ENCODE measurements at places on chromosomes 12 and 14.

- DNase-seq: no peak
These were observed 923.1 kb upstream of the MDGA2 start for GRCh38 chr14:48598458-48598857.

- no peak for DNase-seq
These were observed 497.8 kb downstream of the NAV3 start for GRCh38 chr12:78328524-78328923.

GRCh38 chr12:13242936-13243335, 46.4 kb downstream of the EMP1 start:
- DNase-seq: no peak

- DNase-seq: no peak
These were observed 108.7 kb downstream of the CACNA1C start for GRCh38 chr12:2161473-2161872.

GRCh38 chr12:94205822-94206221, 57.4 kb downstream of the PLXNC1 start:
- peak; percentile 25 for DNase-seq

- DNase-seq: no peak
These were observed 107.1 kb downstream of the LGMN start for GRCh38 chr14:92641306-92641705.

DNA sequence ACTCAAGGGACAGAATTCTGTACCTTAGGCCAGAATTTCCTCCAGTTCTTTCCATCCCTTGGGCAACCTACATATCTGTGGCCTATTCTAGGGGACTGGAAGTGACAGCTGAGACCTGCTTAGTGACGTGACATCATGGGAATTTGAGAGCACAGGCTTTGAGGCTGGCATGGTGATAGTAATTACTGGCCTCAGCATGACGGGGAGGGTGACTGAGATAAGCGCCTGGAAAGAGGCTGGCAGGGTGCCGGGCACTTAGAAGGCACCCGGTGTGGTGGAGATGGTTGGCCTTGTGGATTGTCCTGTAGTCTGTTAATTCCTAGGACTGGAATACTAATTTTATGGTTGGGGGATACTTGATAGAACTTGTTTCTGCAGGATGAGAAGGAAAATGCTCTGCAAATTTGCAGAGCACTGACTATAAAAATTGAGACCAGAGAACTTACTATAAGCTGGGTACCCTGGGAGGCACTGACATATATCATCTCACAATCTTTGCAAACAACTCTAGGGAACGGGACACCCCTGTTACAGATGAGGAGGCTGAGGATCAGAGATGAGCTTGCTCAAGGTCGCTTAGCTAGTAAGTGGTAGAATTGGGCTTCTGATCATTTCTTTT, 42.2 kb upstream of the TBX3 start:
- no peak for DNase-seq

DNA sequence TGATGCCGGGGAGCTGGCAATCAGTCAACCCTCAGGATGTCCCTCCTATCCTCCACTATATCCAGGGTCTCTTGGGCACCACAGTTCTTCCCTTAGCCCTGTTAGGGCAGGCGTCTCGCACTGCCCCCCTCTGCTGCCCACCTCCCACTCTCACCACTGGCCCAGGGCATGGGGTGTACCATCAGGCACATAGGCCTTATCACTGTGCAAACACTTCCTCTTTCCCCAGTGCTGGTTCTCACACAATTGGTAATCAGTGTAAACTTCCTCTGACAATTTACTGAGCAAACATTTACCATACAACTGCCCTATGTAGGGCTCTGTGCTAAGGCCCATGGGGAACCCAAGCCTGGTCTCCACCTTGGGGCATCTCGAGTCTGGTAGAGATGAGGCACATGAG, 20.1 kb upstream of the TMED10 start:
- no peak for DNase-seq

DNA sequence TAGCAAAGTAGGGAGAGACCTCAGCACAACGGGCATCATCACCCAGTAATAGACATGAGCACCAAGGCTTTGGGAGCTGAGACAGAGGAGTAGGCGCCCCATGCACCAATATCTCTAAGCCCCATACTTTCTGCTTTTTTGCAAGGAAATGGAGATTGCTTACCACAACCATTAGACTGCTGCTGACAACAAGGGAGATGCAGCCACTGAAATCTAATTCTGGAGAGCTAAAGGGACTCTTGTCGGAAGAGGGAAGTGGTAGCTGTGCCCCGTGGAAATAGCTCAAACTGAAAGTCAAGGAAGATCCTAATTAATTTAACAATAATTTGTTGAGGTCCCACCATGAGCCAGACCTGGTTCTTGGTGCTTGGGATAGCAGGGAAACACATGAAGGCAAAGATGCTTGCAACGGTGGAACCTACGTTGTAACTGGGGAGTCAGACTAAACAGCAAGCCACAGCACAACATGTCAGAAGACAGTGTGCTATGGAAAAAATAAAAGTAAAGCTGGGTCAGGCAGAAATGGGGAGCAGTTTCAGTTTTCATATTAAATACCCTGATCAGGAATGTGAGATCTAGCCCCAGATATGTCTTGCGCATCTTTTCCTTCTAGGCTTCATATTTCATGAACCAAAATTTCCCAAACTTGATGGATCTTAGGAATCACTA, 1131.0 kb downstream of the BCL11B start:
- no peak for DNase-seq

DNA sequence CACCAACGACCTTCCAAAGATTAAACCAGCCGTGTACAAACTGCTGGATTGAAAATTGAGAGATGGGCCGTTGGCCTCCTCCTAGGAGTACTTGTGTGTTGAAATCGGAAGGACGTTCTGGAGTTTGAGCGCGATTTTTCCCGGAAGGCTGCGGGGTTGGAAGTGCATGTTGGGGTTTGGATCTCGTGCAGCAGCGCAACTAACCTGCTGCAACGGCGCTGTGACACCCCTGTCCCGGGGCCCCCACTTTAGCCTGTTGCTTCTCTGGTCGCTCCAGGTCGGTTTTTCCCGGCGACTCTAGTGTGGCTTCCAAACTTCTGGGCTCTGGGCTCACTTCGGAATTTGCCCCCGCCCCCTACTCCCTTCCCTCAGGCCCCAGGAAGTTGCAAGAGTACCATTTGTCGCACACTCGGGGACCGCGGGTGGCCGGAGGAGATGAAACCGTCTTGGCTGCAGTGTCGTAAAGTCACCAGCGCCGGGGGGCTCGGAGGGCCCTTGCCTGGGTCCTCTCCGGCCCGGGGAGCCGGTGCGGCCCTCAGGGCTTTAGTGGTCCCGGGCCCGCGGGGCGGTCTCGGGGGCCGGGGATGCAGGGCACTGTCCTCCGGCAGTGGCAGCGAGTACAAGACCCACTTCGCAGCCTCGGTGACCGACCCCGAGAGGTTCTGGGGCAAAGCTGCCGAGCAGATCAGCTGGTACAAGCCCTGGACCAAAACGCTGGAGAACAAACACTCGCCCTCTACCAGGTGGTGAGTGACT, at the start of gene ACSS3:
Gene ACSS3, plus strand, starts transcription at position 394 of the 756 bp plus-strand sequence. Its CDS starts 42 bp downstream, at position 436.
- no peak for DNase-seq

DNA sequence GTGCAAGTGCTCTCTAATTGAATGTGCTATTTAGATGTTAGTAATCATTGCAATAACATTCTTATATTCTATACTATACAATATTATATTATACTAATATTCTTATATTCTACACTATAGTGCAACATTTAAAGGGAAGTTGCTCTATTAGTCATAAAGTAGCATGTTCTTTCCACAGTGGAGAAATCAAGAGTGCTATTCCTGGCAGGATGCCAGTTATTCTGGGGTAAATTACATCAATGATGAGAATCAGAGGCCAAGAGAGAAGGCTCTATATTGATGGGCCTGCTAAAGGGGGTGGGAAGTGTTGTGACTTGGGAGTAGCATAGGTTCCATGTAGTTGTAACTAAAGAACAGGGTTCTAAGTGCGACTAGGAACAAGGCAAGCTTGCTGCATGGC, 121.5 kb downstream of the SLC15A5 start:
- DNase-seq: no peak

DNA sequence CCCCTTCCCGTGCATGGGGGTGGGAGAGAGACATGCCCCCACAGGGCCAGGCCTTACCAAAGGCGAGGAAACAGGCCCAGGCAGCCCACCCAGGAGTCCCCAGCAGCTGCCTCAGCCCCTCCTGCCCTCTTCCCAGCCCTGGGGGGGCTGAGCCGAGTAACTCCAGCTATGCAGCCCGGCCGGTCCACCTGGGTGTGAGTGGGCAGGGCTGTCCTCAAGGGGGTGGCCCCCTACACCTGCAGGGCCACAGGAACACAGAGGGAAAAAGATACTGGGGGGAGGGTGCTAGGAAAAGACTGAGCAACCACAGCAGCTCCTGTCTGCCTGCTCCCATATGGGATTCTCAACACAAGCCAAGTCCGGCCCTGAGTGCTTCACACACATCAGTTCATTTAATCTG, 7.6 kb downstream of the FIGNL2 start:
- no peak for DNase-seq

DNA sequence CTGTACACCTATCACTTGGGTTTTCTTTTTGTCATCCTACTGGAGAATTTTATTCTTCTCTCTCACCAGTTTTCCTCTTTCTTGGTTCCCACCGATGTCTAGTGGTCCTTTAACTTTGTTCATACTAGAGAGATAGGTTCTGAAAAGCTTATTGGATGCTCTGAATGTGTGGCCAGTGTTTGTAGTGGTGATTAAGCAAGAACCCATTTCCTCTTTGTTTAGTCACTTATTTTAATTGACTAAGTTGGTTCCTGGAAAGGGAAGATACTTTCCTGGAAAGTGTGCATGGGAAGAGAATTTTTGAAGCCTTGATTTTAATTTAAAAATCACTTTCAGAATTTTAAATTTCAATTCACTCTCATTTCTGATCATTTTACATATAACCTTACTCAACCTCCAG, 127.2 kb downstream of the OTOGL start:
- DNase-seq: no peak

GRCh38 chr14:62819931-62820330, 225.3 kb downstream of the KCNH5 start:
- DNase-seq: no peak

GRCh38 chr14:34246206-34246605, 215.8 kb downstream of the SPTSSA start:
- no peak for DNase-seq

- DNase-seq: no peak
These were observed 2.1 kb downstream of the KMT2D start for GRCh38 chr12:49058366-49059044.

DNA sequence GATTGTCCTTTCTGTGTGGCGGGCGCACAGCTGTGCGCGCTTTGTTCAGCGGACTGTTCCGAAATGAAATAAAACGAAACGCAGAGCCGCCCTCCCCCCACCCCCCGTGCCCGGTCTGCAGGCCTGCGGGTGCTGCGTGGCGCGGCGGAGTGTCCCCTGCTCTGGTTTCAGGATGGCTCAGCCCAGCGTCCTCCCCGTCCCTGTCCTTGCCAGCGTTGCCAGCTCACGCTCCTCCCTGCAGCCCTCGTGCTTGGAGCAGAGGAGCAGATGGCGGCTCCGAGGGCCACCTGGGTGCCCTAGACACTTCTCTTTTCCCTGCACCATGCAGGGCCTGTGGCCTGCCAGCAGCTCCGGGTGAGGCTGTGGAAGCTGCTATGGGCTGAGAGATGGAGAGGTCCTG, 17.5 kb upstream of the BEGAIN start:
- no peak for DNase-seq

GRCh38 chr12:29640589-29641345, 143.0 kb downstream of the TMTC1 start:
- no peak for DNase-seq

GRCh38 chr12:67716817-67717216, 68.3 kb downstream of the DYRK2 start:
- DNase-seq: no peak

GRCh38 chr12:78156751-78157150, 326.1 kb downstream of the NAV3 start:
- DNase-seq: no peak

GRCh38 chr12:12630850-12631249, 19.2 kb downstream of the CREBL2 start:
- no peak for DNase-seq

GRCh38 chr14:73744175-73744867, 30.1 kb upstream of the PNMA1 start:
- DNase-seq: no peak

- no peak for DNase-seq
These were observed 248.1 kb downstream of the APAF1 start for GRCh38 chr12:98893126-98893674.

DNA sequence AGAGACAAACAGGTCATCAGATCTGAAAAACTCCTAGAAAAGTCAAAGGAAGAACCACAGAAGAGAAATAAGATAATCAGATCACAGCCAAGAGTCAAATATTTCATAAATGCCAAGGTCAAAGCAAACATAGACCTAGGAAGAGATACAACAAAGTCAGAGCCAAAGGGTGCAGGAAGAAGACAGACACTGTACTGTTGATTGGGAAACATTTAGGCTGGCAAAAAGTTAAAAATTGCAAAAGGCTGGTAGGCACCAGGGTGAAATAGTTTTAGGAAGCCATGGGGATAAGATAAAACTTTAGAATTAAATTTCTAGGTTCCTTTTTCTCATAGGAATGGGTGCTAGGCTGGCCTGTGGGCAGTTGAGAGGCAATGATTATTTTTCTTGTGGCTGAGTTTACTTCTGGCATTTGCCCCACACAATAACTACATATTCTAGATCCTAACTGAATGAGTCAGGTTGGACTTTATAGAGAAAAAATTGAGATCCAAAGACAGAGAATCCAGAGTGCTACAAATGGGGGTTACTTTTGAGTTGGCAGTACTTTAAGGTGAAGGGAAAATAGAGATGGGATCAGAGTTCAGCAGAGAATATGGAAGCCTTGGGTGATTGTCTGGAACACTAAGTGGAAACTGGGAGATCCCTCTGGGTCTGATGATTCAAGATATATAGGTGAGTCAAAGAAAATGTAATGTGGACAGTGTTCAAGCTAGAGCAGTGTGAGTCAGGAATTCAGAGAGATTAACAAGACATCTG, 215.5 kb downstream of the C12orf50 start:
- DNase-seq: no peak
